Prostate gland (tissue), 2 donors: ENCODE measurements at places on chromosomes 5 and 9.

- no peak for DNase-seq
Observed at GRCh38 chr9:113879318-113879717, 3.2 kb downstream of the ZNF618 start.

DNA sequence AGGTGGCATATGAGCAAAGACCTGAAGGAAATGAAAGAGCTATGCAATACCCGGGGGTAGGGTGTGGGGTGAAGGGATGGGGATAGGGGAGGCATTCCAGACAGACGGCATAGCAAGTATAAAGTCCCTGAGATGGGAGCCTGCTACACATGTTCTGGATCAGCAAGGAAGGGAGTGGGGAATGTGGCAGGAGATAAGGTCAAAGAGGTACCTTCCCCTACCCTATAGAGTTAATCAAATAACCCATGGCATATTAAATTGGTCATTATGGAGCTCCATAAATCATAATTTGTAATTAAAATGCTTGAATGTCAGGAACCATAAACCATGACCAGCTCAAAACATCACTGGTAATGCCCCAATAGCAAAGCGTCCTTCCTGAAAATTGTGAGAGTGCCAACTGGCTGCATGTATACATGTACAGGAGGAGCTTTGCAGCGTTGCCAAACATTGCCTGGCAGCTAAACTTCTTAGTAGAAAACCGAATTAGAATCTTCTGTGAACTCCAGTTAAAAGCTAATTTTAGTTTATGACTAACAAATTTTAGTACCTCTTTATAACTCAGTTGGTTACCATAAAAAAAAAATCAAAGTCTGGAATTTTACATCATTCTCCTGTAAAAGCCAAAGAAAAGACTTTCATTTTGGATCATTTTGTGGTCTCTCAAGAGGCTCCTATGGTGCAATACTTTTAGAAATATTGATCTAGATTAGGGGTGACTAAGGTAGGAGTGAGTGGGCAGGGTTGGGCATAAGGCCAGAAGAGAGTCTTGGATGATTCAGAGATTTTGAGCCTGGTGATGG is 4.7 kb downstream of the DNAI1 start:
- no peak for DNase-seq

GRCh38 chr5:19189176-19189575 is 798.8 kb downstream of the CDH18 start:
- no peak for DNase-seq

DNA sequence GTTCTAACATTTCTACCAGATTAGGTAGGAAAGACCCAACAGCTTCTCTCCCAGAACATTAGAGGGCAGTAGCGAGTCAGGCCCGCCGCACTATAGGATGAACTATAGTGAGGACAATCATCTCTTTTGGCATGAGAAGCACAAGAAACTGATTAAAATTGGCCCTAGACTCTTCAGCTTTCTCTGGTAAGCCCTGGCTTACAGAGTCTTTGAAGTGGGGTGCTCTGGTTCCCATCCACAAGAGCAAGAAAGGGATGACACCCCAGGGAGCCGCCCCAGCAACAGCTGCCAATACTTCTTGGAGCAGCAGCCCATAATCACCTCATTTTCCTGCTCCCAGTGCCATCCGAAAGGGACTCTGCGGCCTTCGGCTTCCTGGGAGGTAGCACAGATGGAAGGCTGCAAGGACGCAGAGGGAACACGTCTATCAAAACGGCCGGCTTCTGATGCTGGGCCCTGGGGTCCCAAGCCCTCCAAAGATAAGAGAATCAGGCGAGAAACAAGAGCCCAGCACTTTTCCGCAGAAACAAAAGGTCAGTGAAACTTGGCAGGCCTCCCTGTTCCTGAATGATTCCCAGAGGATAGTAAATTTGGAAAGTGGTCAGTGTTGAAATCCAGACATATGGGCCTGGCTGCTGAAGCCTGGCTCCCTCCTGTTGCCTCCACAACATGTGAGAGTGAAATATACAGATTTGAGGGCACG is 69.3 kb downstream of the HSD17B3 start:
- DNase-seq, result no peak

- DNase-seq, result no peak
Observed at GRCh38 chr5:82422751-82423181, 144.6 kb upstream of the RPS23 start.

DNA sequence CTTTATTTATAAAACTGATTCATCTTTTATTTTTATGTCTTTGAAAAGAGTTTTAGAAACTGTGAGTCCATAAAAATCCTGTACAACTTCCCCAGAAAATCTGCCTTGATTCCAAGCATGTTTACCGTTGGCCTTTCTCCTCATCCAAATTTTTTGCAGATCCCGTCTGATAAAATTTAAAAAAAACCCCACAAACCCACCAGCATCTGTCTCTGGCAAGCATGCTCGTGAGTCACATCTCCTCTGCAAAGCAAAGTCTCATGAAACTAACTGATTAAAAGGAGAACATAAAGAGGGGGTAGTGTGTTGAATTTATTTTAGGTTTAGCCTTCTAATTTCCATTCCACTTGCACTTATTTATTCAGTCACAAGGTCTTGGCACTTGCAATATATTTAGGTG is 109.4 kb downstream of the MAT2B start:
- no peak for DNase-seq

DNA sequence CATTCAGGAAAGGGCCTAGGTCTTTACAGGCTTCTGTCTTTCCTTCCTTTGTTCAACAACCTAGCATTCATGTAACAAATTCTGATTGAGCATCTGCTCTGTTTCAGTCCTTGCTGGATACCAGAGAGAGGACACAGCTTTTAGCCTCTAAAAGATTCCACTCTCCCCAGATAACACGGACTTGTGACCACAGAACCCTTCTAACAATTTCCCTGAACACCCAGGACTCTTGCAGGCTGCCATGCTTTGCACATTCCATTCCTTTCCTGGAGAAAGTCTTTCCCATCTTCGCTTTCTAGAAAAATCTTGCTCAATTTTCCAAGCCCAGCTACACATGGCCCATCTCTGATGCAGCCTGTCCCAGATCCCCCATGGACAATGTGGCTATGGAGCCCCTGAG is 310.9 kb downstream of the ACTL7B start:
- no peak for DNase-seq

DNA sequence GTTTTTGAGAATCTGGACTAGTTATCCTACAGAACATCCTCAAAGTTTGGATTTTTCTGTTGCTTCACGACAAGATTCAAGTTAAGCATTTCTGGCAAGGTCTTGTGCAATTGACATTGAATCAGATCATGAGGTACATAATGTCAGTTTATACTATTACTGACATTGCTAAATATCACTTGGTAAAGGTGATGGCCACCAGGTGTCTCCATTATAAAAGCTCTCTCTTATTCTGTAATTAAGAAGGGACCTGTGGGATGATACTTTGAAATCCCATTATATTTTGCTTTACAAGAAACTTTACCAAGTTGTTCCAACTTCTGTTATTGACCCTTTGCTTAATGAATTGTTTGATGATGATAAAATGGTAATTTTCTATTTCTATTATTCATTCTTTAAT is 131.0 kb upstream of the ASTN2 start:
- DNase-seq, result no peak

- peak; percentile 31 for DNase-seq
Observed at GRCh38 chr5:321230-321725, at the start of gene AHRR. Gene AHRR (plus strand): TSS chr5:321714. CDS start chr5:343903, 22,189 bp downstream.

DNA sequence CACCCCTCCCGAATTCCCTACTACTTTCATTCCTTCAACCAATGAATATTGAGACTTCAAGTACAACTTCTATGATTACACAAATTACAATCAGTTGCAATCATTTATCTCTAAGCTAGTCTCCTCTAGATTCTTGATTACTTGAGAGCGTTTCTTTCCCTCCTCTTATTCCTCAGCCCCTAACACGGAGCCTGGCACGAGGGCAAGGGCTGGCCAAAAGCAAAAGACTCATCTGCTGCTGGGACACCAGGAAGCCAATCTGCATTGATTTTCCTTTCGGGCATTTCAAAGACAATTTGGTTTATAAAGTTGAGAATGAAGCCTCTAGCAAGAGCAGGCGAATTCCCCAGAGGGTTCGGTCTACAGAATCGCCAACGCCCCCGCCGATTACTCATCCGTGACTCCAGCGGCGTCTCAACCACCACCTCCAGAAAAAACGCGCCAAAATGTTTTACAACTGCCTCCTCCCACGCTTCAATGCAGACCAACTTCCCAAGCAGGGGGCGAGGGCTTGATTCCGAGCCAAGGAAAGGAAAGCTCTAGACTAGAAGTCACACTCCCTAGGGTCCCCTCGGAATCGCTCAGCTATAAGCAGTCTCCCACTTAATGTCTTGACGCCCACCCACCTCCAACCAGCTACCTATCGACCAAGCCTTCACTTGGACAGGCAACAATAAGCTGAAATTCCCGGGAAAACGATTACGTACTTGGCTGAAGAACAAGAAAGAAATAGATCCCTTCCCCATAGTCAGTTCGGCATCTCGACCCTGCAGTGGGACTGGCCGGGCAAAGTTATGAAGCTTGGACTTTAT is 1.5 kb downstream of the PCSK1 start:
- DNase-seq, result no peak

DNA sequence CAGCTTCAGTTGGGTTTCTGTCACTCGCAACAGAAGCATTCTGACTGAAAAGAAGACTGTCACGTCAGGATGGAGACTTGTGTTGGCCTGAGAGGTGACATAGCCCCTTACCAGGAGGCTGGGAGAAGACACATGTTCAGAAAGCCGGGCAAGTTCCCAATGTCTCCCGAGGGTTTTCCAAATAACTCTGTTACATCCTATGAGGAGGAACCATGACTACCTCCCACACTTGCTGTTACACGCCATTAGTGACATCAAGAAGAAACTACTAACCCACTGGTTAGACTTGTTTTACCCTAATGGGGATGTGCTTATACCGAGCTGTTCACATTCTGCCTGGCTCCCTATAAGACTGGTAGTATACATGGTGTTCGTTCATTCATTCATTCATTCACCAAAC is 33.3 kb downstream of the SH3PXD2B start:
- DNase-seq, result no peak

GRCh38 chr5:145946112-145946861 is 9.9 kb downstream of the SH3RF2 start:
- no peak for DNase-seq

GRCh38 chr5:122761115-122761514 is 13.8 kb upstream of the SNX2 start:
- DNase-seq, result no peak

- DNase-seq, result no peak
Observed at GRCh38 chr5:169104937-169105494, 195.9 kb downstream of the SLIT3 start.

- no peak for DNase-seq
Observed at GRCh38 chr9:6876195-6876894, 118.6 kb downstream of the KDM4C start.

DNA sequence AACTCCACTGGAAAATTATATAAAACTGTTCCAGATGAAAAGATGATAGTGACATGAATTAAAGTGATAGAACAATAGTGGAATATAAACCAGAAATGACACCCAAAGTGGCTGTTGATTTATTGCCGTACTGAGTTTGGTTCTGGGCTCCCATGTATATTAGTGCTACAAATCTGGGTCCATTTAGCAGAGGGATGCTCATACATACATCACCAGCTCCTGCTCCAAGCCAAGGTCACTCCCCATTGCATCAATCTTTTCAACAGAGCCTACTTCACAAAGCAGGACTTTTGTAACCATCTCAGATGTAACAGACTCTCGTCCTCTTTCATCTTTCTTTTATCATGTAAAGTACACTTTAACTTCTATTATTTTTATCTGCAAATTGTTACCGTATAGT is 208.6 kb downstream of the GAPVD1 start:
- no peak for DNase-seq

DNA sequence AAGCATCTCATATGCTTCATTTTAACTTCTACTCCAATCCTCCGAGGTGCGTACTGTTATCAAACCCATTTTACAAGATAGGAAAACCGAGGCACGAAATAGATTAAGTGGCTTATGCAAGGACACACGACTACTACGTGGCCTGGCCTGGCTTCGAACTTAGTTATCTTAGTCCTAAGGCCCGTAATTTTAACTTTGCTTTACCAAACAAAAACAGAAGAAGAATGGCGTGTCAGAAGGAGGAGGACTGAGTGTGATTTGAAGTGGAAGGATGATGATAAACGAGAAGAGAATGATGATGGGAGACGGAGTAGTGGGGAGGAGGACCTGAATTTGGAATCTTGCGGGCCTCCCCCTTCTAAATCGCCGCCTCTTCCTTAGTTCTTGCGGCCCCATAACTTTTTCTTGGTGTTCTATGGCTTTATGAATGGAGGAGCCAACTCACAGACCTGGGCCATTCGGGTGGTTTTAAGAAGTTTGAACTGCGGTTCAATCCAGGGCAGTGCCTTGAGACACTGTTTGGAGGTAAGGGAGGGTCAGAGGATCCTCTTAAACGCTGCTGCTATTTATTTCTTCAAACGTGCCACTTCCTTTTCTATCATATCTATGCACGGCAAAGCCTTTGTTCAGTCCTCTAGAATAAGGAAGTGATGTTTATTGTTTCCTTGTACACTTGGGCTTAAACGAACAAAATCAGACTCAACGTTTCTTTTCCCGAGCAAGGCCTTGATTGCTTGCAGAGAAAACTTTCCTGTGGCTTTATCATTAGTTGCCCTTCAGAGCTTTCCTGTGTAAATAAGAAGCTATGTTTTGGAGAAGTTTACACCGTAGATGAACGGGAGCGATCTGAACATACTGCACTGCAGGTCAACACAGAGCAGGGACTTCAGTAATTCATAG is 795 bp downstream of the CNOT8 start:
- no peak for DNase-seq

GRCh38 chr5:64958757-64959391 is 190.1 kb downstream of the CWC27 start:
- DNase-seq, result no peak
